ENCODE measurements at places on chromosomes 7 and 10. TPM values are rescaled to one million over a fixed set of nuclear protein-coding genes. Genes with fewer than 3 reads are reported as not detected.

Gene RADIL
- total RNA-seq: 5.3 TPM

Gene HTR5A
- total RNA-seq: not detected

Gene FANK1
- total RNA-seq: 5.4 TPM

- no peaks in the 10 kb centered on the region for H3K4me1 ChIP-seq
- DNase-seq: no peak
- H3K36me3 ChIP-seq: no peaks in the 10 kb centered on the region
- H3K27me3 ChIP-seq: no peaks in the 10 kb centered on the region
Observed at GRCh38 chr7:75623390-75624133, 115.2 kb downstream of the HIP1 start.

DNA sequence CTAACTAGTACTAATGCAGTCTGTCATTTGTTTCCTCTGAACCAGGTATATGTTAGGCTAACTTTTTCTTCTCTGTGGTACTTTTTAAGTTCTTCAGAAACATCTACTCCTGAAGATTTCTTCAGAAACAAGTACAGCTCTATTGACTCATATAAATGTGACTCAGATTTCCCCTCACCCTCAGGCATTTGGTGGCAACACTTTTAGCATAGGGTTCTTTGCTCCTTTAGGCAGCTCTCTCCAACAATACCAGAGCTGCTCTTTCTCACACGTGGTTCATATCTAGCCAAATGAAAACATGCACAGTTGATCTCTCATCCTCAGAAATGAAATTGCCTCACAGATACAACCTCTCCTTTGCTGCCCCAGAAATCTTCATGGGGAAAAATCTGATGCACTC, 939.8 kb downstream of the SORCS1 start:
- H3K4me3 ChIP-seq: no peak overlapping the region
- no peaks in the 10 kb centered on the region for H3K4me1 ChIP-seq
- DNase-seq: no peak
- no peak overlapping the region for H3K27ac ChIP-seq
- no peaks in the 10 kb centered on the region for H3K36me3 ChIP-seq

DNA sequence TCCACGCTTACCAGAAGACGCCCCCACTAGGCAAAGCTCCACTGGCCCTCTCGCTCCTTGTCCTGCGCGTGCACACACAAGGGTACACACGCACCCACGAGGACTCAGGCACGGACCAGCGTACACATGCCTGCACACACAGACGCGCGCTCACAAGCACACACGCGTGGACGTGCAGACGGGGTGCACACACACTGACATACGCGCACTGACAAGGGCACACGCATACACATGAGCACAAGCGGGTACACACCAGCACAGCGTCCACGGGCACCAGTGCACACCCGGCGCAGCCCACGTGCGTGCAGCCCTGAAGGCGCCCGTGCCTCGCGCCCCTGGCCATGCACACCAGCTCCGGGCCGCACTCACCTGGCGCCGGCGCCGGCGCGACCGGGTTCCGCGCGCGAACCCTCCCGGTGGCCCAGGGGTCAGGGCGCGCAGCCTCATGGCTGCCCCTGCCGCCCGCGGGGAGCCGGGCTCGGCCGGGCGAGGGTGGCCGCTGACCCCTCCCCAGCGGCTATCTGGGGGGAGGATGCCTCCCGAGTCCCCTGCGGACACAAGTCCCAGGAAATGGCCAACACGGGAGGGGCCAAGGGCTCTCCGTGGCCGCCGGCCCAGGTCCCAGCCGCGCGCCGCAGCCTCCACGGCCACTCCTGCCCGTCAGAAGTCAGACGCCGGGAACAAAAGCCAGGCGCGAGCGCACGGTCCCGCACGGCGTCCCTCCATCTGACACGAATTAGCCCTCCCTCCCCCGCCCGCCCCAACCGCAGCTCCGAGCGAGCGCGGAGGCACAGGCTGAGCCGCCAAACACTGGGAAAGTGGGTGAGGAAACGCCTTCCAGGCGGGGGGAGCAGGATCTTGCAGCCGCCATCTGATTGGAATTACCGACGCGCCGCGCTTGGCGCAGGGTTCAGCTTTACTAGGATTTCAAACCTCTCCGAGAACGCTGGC, 45.0 kb downstream of the TNS3 start:
- H3K36me3 ChIP-seq: no peaks in the 10 kb centered on the region
- no peak for DNase-seq
- H3K4me1 ChIP-seq: peaks cover 17% of the 10 kb centered on the region
- H3K27me3 ChIP-seq: no peaks in the 10 kb centered on the region

- H3K36me3 ChIP-seq: no peaks in the 10 kb centered on the region
- DNase-seq: no peak
- no peaks in the 10 kb centered on the region for H3K27me3 ChIP-seq
- H3K4me3 ChIP-seq: no peak overlapping the region
- H3K4me1 ChIP-seq: no peaks in the 10 kb centered on the region
- H3K27ac ChIP-seq: no peak overlapping the region
Observed at GRCh38 chr10:109202111-109202510, 721.2 kb downstream of the XPNPEP1 start.

GRCh38 chr7:2554661-2555111, 638 bp downstream of the BRAT1 start:
- no peaks in the 10 kb centered on the region for H3K27me3 ChIP-seq
- peak overlapping the region; percentile 100 for H3K27ac ChIP-seq
- H3K4me3 ChIP-seq: peak overlapping the region; percentile 88
- no peak for DNase-seq
- H3K36me3 ChIP-seq: 0 out of 2 replicates have a peak, but pooled peaks cover 9% of the 10 kb centered on the region

DNA sequence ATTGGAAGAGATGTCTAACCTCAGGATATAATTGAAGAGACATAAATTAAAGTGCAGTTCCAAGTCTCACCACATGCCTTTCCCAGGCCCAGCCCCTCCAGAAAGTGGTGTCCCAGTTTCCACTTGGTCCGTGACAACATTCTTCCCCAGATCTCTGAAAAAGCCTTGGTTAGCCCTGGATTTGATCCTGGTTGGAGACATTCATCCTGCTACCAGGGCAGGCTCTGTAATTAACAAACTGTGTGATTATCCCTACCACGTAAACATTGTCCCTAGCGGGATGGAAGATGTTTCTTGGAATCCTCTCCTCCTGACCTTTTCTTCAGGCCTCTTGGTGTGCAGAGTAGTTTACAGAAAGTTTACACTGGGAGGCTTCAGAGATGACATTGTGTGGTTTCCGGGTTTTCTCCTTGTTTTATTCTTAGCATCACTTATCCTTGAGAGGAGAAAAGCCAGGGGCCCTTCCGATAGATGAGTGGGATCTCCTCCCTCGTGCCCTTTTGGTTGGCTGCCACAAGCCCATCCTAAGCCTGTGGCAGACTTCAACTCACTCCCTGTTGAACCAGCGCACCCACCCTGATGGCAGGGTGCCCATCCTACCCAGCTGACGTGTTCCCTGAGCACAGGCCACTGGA, 83.8 kb downstream of the COL13A1 start:
- no peak overlapping the region for H3K27ac ChIP-seq
- no peak for DNase-seq
- H3K4me1 ChIP-seq: no peaks in the 10 kb centered on the region

DNA sequence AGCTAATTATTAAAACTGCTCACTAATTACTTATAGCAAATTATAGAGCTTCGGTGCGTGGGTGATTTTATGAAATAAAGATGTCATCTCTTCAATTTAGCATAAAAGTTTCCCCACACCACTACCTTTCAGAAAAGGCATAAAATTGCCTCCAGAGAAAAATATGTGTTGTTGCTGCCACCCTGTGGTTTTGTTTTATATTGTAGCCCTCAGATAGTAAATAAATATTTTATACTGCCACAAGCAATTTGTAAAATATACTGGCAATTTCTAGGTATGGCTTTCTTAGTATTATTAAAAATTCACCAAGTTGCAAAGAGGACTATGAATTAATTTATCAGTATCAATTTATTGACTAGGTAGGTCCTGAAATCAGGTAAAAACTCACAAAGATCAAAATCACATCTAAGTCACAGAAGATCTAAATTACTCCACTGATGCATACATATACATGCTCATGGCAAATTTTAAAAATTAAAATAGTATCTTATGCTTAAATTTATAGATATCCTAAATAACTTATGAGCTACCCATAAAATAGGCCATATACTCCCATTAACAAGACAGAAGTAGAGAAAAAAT, 26.5 kb downstream of the ASNS start:
- no peak overlapping the region for H3K4me3 ChIP-seq
- H3K36me3 ChIP-seq: no peaks in the 10 kb centered on the region
- H3K27ac ChIP-seq: no peak overlapping the region

- no peaks in the 10 kb centered on the region for H3K36me3 ChIP-seq
- H3K4me1 ChIP-seq: peaks cover 16% of the 10 kb centered on the region
- H3K4me3 ChIP-seq: no peak overlapping the region
- no peaks in the 10 kb centered on the region for H3K27me3 ChIP-seq
Observed at GRCh38 chr10:31607481-31607880, 288.5 kb downstream of the ZEB1 start.
